ENCODE measurements at places on chromosomes 7 and 10.
A peak's percentile ranks its signal among the peaks of the same experiment; 100 is the strongest.

GRCh38 chr10:16231734-16232435, 204.9 kb upstream of the PTER start:
- DNase-seq: no peak

- DNase-seq: no peak
Observed at GRCh38 chr10:8830876-8831275, 776.4 kb downstream of the GATA3 start.

DNA sequence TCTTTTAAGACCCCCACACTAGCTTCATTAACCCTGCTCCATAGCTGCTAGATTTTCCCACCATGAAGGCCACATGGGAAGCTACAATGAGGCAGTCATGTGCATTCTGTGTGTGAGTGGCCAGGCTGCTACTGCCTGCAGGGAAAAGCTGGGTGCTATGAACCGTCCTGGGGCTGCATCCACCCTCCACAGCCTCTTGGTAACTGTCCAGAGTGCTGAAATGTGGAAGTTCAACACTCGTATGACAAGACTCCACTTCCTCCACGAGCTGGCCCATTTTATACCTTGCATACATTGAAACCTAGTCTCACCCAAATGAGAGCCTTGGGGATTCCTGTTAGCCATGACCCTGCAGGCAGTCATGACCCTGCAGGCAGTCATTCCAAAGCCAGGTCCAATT, 59.4 kb downstream of the CUZD1 start:
- peak; percentile 37 for DNase-seq

GRCh38 chr10:51046654-51047053, 27.6 kb upstream of the PRKG1 start:
- no peak for DNase-seq

DNA sequence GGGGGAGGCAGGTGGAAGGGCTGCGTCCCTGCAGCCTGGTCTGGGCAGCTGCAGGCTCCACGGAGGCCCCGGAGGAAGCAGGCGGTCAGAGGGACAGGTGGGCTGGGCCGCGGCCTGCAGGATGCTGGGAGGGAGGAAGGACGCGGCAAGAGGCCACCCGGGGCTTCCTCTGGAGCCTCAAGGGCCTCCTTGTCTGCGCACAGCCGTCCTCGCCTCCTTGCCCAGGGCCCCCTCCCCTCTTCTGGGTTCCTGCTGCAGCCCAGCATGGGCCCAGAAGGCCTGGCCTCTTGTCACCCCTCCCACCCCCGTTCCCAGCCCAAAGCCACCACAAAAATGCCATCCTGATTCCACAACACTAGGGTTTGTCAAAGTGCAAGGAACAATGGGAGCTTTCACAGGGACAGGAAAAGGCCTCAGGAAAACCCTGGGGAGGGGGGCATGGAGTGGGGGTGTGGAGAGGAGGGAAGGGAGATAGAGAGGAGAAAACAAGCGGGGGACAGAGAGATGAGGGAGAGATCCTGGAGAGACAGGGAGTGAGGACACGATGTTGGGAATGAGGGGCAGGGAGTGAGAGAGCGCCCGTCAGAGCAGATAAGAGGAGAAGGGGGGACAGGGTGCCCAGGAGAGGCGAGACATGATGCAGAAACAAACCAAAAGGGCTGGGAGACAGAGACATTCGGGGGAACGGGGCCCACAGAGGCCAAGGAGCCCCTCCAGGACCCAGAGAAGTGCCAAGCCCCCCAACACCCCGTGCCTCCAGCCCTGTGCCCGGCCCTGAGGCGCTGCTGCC, 41.8 kb downstream of the ZCCHC24 start:
- DNase-seq: no peak

DNA sequence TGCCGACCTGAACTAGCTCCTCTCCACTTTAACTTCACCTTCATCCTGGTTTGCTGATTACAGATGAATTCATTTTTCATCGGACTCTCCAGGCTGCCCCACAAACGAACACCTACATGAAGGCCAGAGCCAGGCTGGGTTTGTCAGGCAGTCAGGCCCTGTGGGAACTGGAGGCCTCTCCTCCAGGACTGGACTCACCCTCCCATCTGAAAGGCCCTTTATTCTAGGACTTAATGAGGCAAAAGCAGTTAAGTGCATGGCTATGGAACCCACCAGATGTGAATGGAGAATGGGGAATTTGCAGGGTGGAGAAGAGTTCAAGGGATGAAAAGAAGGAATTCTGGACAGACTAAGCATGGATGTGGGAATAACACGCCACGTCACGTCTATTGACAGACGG, 170.8 kb downstream of the ARHGAP12 start:
- DNase-seq: no peak

- DNase-seq: no peak
Observed at GRCh38 chr10:88207121-88207546, 343.7 kb downstream of the PTEN start.

- no peak for DNase-seq
Observed at GRCh38 chr7:100476101-100476780, 2.8 kb downstream of the TSC22D4 start.

GRCh38 chr10:20299034-20299736, 483.0 kb downstream of the PLXDC2 start:
- peak; percentile 73 for DNase-seq

DNA sequence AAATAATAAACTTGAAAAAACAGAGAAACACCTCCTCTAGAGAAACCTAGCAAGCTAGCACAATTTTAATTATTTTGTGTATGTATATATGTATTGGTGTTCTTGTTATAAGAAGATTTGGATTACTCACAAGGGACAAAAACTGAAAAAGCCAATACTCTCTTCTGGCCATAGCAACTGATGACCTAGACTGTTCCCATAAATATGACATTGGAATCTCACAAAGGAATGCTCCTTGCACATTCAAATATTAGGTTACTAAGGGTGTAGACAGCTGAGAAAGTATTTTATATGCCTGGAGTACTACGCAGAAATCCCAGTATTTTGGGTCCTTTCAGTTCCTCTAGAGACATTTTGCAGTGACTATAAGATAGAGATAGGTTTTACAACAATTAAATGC, 279.4 kb downstream of the FZD1 start:
- DNase-seq: no peak

- DNase-seq: peak; percentile 40
Observed at GRCh38 chr7:68865351-68866199, 732.7 kb upstream of the AUTS2 start.

DNA sequence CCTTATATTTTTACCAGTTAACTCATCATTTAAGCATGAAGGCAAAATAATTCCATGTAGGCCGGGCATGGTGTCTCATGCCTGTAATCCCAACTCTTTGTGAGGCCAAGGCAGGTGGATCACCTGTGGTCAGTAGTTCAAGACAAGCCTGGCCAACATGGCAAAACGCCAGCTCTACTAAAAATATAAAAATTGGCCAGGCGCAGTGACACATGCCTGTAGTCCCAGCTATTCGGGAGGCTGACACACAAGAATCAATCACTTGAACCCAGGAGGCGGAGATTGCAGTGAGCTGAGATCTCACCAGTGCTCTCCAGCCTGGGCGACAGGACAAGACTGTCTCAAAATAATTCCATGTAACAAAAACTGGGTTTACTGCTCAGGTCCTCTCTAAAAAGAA, 18.3 kb downstream of the HNRNPA2B1 start:
- no peak for DNase-seq

DNA sequence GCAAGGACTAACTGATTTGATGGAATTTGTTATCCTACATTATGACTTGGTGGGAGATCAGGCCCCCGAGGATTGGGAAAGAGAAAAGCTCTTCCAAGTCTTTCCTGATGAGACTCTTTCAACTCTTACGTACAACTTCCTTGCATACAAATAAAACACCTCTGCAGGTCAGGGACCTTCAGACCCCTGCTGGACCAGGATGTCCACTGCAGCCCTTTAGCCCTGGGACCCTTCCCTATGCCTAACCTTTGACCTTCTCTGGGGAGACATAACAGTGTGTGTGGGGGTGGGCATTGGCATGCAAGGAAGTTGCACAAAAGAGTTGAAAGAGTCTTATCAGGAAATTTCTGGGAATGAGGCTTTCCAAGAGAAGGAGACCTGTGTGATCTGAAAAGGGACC, 859.4 kb downstream of the TYW1 start:
- no peak for DNase-seq

DNA sequence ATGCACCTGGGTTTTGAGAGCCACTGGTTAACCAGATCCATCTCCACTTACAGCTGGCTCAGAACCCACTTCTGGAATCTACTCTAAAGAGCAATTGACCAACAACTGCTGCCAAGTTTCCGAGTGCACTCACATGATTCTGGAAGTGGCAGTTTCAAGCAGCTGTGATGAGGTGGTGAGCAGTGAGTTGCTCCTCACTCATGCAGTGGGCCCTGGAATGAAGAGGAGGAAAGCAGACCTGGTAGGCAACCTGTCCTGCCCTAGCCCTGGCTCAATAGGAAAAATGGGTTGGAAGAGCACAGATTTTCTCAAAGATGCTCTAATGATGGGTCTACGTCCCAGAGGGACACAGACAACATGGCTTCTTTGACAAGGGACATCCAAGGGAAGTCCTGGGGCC, 70.7 kb upstream of the NPY start:
- no peak for DNase-seq

DNA sequence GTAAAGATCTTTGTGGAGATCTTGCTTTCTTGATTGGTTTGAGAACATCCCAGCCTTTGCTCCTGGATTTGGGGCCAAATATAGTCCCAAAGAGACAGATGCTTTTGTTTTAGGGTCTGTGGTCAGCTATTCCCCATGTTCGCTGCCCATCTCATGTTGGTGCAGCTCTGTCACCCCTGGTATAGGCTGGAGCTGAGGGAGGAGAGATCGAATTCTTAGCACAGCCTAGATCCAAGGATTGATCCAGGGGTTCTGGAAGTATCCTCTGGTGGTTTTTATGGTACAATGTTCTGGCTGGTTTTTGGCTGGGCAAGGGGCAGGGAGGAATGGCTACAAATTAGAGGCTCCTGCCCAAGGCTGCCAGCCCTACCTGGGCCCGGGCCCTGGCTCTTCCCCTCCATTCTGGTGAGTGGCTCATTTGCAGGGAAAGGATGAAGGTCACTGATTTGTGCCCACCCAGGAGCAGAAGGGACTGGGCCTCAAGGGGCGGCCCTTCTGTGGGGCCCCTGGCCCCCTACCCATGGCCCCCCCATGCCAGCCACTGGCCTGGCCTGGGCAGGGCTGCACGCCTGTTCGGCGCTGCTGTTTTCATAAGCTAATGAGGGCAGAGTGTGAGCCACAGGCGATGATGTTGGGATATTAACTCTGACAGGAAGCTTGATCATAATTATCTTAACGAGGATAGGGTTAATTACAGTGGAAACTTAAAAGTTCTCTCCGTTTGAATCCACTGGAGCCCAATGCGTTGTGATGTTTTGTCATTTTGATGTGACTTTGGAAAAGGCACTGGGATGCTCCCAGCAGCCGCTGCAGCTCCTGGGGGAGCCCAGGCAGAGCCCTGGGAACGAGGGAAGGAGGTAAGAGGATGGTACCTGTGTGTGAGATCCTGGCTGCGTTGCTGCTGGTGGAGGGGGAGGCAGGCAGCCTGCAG, 600.6 kb downstream of the LRMDA start:
- no peak for DNase-seq

DNA sequence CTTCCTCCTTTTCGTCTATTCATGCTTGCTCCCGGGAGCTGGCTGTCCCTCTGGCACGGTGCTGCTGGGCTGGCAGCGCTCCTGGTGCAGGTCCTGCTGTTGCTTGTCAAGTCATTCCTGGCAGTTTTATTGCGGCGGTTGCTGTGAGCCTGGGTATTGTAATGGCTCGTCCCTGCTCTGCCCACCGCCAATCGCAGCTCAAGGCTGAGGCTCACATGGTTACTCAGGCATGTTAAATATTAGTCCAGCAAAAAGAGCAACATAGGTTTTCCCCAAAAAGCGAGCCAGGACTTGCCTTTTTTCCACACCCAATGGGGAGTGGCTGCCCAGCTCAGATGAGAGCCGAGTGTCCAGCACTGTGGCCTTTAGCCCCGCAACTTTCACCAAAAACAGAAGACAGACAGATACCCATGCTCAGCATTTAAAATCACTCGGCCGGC, 492.9 kb upstream of the FOXK1 start:
- DNase-seq: peak; percentile 41

DNA sequence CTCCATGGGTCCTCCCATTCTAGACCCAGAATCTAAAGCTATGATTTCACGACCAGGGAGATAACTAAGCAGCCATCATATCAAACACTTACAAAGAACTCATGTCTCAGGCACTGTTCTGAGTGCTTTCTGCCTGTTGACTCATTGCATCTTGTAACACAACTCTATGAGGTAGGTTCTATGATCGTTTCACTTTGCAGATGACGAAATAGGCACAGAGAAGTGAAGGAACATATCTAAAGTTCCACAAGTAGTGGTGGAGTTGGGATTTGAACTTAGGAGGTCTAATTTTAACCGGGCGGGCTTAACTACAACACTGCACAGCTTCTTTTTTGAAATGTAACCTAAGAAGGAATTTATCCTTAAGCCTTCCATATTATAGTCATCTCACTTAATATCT, 2.9 kb downstream of the RBP4 start:
- no peak for DNase-seq

DNA sequence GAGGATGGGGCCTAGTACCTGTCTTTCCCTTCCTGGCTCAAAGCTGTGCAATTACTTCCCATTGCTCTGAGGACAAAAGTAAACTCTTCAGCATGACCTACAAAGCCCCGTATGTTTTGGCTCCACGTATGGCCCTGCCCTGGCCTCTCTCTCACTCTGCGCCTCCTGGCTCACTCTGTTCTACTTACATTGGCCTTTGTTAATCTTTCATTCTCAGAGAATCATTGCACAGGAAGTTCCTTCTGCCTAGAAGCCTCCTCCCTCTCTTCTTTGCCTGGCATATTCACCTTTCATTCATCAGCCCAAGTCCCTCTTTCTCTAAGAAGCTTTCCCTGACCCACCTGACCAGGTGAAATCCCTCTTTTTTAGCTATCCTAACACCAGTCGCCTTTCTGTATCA, 23.9 kb downstream of the LIPM start:
- DNase-seq: no peak

DNA sequence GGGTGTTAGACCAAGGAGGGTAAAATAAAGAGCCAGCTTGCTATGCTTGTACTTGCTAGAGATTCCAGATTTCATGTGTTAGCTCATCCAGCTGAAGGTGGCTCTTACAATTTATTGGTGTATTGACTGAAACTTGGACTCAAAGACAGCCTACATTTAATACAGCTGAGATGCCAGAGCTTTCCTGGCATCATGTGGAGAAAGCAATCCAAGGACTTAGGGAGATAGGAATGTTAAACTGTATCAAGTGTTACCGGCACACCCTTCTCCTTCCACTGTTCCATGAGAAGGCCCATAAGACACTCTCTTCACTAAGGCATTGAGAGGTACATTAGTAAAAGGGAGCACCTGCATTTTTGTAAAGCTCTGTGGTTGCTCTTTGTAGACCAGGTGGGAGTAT, 9.3 kb upstream of the HERPUD2 start:
- DNase-seq: no peak

DNA sequence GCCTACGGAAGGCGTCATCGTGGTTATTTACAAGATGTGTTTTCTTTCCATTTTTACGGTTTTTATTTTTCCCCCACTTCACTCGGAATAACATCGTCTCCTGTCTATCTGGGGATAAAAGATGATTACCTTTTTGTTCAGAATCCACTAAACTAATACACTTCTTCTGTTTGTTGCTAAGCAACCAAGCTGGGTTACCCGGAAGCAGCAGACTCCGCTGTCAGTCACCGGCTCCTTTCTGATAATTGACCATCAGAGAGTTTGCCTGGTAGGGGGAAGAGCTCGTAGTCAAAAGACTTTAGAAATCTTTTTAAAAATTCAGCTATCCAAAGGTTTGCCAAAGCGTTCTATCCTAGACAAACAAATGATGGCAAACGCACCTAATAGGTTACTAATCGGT, 75.0 kb upstream of the SFMBT2 start:
- no peak for DNase-seq

- DNase-seq: no peak
Observed at GRCh38 chr7:74068378-74069085, 15.1 kb upstream of the LIMK1 start.

Data from muscle of back (tissue), 13 donors.